ENCODE measurements at places on chromosomes 6 and 20.

- DNase-seq, result no peak
These were observed 3.1 kb upstream of the SLC17A1 start for GRCh38 chr6:25834950-25835349.

- no peak for DNase-seq
These were observed 47.6 kb upstream of the SIM1 start for GRCh38 chr6:100512203-100512862.

DNA sequence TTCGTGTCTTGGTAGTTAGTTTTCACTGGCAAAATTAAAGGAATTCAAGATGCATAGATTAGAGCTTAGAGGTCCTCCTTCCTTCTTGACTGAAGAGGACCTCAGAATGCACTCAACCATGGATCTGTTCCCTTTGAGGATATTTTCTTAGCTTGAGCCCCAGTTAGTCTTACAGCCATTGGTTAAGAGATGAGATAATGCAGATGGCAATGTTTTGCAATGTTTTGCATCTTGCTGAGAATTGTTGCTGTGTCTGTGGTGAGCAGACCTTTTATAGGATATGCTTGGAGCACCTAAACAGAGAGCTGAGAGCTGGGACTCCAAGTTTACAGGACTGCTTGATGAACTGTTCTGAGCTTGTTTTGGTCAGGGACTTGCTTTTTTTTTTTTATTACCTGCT lies 107.5 kb downstream of the TMEM170B start:
- DNase-seq, result no peak

DNA sequence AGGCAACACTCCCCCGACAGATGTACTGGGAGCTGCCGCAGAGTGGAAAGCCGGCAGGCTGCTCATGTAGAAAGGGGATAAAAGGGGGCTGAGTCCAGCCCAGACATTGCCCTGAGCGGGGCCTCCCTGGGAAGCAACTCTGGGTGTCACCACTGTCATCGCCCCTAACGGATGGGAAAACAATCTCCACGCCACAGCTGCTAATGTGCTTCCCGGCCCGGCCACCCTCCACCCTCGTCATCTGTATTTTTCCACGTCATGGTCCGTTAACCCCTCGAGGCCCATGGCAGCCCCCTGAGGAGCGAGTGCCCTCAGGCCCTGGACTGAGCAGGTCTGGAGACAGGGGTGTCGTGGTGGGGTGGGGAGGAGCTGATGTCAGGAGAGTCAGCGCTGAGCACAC lies 227.4 kb downstream of the DLL1 start:
- no peak for DNase-seq

Measured in stimulated activated CD4-positive, alpha-beta T cell treated with anti-CD3 and anti-CD28 coated beads, TNF-alpha, amount 100 ng/mL, for 1 hour (primary cell).